Heart right ventricle (tissue), 16 donors: ENCODE measurements at places on chromosomes 16 and 17. TPM values are rescaled to one million over a fixed set of nuclear protein-coding genes. Genes with fewer than 3 reads are reported as not detected.

Gene GNG13
- not detected for total RNA-seq

GRCh38 chr16:66552286-66553177 lies at the start of gene CKLF:
Gene CKLF, plus strand, starts transcription at chr16:66552576. Its CDS starts 140 bp downstream, at chr16:66552716.
- peak; percentile 88 for DNase-seq

- DNase-seq, result no peak
These were observed 37.7 kb downstream of the ULK2 start for GRCh38 chr17:19830061-19830460.

DNA sequence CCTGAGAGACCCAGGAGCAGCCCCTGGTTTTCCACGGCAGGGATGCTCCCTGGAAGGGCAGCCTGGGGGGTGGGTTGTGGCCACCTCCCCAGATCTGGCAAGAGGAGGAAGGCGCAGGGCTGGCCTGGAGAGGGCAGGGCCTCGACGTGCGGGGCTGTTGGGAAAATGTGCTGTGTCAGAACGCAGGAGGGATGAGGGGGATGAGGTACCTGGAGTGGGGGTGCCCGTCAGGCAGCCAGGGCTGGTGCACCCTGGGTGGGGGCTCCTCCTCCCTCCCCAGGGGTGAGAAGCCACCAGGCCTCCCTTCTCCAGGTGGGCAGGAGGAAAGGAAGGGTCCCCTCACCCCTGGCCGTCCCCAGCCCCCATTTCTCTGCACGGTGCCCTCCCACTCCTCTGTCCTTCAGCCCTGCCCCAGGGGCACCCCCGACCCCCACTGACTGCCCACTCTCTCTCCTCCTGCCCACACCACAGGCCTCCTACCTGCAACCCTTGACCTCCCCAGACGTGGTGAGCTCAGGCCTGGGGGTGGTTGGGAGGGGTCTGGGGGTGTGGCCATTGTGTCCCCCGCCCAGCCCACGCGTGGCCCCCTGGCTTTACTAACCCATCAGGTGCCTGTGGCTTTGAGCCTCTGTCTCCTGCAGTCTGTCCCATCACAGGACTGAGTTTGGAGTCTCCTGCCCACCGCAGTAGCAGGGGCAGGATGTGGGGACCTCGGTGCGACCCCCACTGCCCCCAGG lies 39.6 kb downstream of the BAHCC1 start:
- no peak for DNase-seq

GRCh38 chr17:42573095-42573494 lies 4.4 kb downstream of the PSMC3IP start:
- DNase-seq, result no peak
